ENCODE measurements at places on chromosomes 13 and 19.

DNA sequence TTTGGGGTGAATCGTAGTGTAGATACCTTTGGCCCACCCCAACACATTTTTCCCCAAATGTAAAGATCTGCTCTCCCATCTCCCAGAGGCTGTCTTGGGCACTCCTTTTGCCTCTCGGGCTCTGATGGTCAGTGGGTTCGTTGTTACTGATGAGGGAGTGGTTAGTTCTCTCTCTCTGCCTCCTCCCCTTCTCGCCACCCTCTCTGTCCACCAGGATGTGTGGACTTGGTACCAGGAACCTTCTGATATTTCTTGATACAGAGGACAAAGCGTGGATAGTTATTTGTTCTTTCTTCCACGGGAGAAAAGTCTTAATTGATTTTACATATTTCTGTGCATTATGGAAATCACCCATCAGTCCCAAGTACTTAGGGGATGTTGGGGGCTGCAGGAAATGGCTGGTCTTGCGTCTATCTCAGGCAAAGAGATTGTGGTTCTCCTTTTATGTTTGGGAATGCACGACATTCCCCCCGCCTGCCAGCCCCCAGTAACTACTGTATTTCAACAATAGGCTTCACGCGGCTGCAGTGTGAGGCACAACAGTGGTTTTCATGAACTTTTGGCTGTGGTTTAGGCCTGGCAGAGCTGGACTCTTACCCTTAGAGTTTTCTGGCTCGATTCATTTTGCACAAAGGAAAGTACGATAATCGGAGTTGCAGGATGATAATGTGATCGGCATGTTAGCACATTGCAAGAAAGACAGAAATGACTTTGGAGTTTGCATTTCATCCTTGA lies 79.0 kb upstream of the ZNF536 start:
- DNase-seq, result no peak

DNA sequence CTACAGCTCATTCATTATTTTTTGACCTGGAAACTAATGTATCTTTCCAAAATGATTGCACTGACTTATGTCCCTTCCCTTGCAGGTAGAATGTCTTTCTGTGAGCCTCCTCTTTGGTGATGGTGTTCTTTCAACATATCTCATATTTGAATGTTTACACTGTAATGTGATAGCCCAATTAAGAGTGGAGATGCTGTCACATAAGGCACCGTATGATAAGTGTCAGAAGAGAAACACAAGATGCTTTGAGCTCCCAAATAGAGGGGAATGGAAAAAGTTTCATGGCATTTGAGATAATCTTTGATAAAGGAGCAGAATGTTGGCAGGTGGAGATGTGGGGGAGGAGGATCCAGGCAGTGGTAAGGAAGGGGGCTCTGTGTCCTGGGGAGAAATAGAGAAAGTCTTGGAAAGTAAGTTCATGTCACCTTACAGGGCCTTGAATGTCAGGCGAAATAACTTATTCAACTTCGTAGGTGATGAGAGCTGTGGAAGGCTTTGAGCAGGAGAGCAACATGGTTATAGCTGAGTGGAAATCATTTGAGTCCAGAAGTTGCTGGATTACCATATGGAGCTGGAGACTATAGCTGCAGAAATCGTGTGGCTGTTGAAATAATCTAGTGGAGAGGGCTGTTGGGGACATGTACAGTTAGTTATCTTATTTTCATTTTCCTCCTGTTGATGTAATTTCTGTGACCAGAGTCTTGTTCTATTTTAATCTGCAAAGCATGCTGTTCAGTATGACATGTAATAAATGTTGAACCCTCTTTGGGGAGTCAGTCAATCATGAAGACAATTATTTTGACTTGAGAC lies 10.3 kb upstream of the RNF113B start:
- no peak for DNase-seq

DNA sequence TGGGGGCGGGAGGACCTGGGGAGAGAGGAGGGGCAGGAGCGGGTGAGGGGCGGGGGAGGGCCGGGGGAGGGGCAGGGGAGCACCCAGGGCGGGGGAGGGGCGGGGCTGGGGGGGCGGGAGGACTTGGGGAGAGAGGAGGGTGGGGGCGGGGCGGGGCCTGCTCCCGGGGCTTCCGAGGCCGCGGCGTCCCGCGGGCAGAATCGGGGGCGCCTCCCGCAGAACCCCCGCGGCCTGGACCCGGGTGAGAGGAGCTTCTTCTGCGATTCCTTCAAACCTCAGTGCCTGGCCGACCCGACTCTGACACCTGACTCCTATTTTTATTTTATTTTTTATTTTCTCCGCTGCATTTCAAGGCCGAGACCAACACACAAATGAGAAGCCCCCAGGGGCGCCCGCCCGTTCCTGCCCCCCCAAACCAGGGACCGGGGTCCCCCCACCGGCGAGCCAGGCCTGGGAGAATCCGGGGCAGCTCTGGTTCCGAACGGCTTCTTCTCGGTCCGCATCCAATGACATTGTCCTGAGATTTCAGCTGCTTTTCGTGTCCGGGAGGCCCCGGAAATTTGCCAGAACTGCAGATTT lies 470 bp upstream of the GRTP1 start:
- no peak for DNase-seq

DNA sequence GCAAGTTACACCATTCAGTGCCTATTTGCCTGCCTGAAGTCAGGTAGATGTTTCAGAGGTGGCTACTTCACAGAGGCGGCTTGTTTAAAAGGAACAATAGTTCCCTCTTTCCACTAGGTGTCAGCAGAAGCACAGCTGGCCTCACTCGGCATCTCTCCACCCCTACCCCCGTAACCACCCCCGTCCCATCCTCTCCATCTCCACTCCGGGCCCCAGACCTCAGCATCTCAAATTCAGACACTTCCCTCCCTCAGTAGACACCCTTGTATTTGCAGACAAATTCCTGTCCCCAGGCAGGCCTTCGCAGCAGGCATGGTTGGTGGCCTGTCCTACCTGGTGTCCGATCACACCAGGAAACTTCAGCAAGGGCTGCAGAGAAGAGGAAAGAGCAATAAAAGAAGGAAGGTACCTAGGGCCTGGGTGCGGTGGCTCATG lies 9.1 kb upstream of the DPP9 start:
- peak; percentile 48 for DNase-seq

GRCh38 chr13:68897331-68897928 lies 1210.2 kb upstream of the ATXN8OS start:
- DNase-seq, result no peak

- no peak for DNase-seq
Measured at GRCh38 chr13:19772306-19772705, 10.4 kb downstream of the PSPC1 start.
